Stimulated activated CD8-positive, alpha-beta memory T cell treated with anti-CD3 and anti-CD28 coated beads, Interleukin-4, amount 100 ng/mL, for 4 hours (primary cell): ENCODE measurements at places on chromosomes 7 and 10.
A peak's percentile ranks its signal among the peaks of the same experiment; 100 is the strongest.

DNA sequence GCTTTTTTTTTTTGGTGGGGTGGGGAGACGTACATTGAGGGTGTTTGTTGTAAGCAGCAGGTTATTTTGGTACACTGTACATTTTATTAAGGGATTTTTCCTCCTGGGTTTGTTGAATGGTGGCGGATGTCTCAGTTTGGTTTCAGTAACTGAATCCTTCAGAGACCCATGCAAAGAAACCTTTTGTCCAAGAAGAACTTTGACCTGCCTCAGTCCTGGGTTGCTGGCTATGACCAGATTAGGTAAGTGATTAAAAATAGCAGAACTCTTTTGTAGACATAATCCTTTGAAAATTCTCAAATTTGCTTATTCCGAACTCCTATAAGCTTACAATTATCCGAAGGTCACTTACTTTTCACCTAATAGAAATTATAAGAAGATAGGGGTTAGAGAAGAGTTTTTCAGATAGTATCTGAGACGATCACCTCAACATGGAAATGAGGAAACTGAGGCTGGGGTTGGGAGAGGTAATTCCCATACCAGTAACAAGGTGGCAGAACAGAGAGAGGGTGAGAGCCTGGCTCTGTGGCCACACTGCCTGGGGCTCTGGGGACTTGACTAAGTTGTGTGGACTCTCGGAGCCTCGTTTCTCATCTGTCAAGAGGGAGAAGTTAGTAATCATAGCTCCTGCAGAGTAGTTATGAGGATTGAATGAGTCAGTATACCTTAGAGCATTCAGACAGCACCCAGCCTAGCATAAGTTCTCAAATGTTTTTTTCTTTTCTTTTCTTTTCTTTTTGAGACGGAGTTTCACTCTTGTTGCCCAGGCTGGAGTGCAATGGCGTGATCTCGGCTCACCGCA lies 87.4 kb downstream of the CCNY start:
- no peak for DNase-seq

GRCh38 chr7:132915647-132916046 lies 166.2 kb downstream of the CHCHD3 start:
- no peak for DNase-seq

GRCh38 chr10:103688491-103688890 lies 166.9 kb downstream of the SH3PXD2A start:
- DNase-seq: no peak

DNA sequence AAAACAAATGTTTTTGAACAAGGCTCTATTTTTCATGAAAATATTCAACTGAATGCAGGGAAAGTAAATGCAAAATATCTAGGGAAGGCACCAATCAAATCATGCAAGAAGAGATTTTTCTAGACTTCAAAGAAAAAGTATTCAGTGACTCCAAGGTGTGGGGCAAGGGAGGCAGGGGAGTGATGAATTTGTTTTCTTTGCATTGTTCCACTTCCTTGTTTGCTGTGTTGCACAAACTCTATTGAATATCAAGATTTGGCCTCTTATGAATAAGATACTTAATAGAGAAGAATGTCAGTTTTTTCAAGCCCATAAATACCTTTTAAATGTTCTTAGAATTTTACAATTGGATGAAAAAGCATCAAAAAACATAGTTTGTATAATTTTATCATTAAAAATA lies 26.4 kb downstream of the STEAP1 start:
- DNase-seq: no peak

DNA sequence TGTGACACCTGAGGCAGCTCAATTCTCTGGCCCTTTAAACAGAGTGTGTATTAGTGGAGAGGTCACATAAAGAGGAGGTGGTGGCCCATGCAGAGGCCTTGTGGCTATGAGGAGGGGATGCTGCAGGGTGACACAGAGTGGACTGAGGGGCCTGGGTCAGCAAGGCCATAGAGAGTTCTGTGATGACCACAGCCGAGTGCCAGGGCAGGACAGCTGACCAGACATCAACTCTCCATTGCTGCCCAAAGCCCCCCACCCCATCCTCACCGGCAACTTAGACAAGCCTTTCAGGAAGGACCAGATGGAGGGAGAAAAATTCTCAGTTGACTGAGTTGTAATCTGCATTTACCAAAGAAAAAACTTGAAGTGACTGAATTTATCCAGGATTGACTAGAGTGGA lies 378.1 kb downstream of the RPS24 start:
- no peak for DNase-seq

- no peak for DNase-seq
Measured at GRCh38 chr10:71266147-71266917, 52.7 kb upstream of the SLC29A3 start.

- no peak for DNase-seq
Measured at GRCh38 chr7:74455291-74455804, 1.6 kb downstream of the GTF2IRD1 start.

DNA sequence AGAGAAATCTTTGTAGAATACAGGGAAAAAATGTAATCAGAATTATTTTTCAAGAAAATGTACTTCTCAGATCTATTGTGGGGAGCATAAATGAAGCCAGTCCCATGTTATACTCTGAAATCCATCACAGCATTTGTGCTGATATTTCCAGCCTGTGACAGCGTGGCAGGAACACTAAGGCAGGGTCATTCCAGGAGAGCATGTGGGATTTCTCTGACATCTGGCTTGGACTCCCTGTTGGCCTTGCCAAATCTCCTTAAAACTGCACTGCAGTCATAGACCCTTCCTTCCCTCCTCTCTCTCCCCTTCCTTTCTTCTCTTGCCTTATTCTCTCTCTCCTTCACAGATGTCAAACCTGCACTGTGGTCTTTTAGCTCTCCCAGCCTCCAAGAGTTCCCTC lies 6.5 kb upstream of the TSPAN13 start:
- no peak for DNase-seq

GRCh38 chr10:78905957-78906308 lies 162.8 kb upstream of the ZMIZ1 start:
- DNase-seq: no peak

DNA sequence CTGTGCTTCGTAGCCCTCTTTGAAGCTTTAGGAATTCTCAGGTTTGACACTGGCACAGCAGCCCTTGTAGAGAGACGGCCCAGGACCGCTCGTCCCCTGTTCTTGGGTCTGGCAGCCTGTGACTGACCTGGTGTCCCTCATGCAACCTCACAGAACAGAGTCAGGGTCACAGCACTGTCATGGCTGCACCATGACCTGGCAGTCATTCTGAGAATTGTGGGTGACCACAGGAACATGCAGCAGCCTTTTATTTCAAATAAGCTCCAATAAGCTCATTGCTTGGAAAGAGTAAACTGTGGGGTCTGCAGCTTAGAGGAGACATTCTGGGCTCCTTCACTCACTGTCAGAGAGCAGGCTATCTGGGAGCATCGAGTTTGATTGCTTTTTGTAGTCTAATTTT lies 42.5 kb downstream of the MYO1G start:
- no peak for DNase-seq

GRCh38 chr7:121037957-121038716 lies 49.6 kb downstream of the CPED1 start:
- no peak for DNase-seq

GRCh38 chr10:129108994-129109393 lies 358.0 kb upstream of the MGMT start:
- no peak for DNase-seq

- DNase-seq: no peak
Measured at GRCh38 chr10:18737841-18738240, 78.6 kb downstream of the ARL5B start.

GRCh38 chr7:130733931-130734814 lies at the start of gene KLF14:
TSS of gene KLF14 (minus strand) at chr7:130734207. CDS start at chr7:130734033, 174 bp downstream.
- peak; percentile 25 for DNase-seq
